ENCODE measurements at places on chromosomes 3 and 15. TPM values are rescaled to one million over a fixed set of nuclear protein-coding genes. Genes with fewer than 3 reads are reported as not detected.

- DNase-seq = no peak
Measured at GRCh38 chr3:5476403-5476802, 288.9 kb downstream of the EDEM1 start.

The GOLGA6D gene
- not detected for total RNA-seq

DNA sequence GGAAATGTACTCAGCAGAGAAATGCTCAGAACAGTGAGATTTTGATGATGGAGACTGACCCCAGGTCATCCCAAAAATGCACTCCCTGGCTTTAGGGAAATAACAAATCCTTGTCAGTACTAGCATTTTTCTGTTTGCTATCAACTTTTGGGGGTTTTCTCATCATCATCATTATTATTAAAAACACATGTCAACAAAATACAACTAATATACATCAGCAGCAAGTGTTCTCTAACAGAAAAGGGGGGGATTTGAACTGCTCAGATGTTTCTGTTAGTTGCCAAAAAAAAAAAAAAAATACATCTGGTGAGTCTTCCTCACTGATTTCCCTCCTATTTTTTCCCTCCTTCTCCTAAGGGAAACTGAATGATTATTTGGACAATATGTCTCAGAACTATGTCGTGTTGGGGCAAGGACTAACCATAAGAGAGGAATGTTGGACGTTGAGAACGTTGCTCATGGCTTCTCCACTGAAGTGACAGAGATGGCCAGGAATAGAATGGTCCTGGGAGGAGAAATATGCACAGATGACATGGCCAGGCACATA, 230.0 kb upstream of the MCTP2 start:
- no peak for DNase-seq

The FGF7 gene
- not detected for total RNA-seq

The PLAAT1 gene
- 2.1 TPM for total RNA-seq

DNA sequence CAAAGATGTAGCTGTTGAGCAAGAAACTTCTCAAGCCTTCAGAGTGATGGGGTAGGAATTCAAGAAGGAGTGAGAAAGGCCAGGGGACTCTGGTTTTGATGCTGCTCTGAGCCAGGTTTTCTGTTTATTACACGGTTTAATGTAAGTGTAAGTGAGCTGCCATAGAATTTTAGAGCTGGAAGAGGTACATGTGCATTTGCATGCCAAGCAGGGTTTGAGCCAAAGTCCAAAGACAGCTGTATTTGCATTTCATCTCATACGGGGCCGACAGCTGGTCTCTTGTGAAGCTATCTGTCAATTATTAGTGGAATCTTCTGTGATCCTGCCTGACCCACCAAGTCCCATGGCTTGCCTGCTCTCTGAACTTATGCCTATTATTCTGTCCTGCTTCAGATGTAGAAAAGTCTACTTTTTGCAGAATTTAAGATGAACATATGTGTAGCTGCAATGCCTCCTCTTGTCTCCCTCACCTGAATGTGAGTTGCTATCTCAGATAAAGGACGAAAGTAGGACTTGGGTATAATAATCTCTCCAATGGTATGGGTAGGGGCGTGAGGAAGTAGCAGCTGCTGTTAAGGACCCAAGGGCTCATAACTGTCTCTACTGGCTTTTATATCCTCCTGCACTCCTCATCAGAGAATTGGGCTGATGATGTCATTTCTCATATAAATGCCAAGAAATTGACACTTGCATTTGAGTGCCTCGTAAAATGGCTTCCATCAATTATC, 160.0 kb downstream of the SQOR start:
- DNase-seq = no peak
